ENCODE measurements at places on chromosomes 7 and 10. TPM values are rescaled to one million over a fixed set of nuclear protein-coding genes. Genes with fewer than 3 reads are reported as not detected.

Gene FKBP6
- not detected for polyA plus RNA-seq

Gene SLC13A1
- not detected for polyA plus RNA-seq

Gene CALD1
- 135 TPM for polyA plus RNA-seq

Gene KNDC1
- 10.8 TPM for polyA plus RNA-seq

Gene NEURL1
- polyA plus RNA-seq = 3.5 TPM

Gene SFTPA1
- polyA plus RNA-seq = not detected

Gene ANXA8
- 0.92 TPM for polyA plus RNA-seq

Gene C10orf90
- not detected for polyA plus RNA-seq

Gene GIMAP4
- polyA plus RNA-seq = not detected

Gene SEMA3A
- 33.5 TPM for polyA plus RNA-seq

Gene GRID1
- 1.6 TPM for polyA plus RNA-seq

Gene NUPR2
- polyA plus RNA-seq = not detected

Gene COPG2
- 8.8 TPM for polyA plus RNA-seq

Gene PNLIPRP3
- polyA plus RNA-seq = not detected
